ENCODE measurements at places on chromosomes 11 and 22. TPM values are rescaled to one million over a fixed set of nuclear protein-coding genes. Genes with fewer than 3 reads are reported as not detected.
A peak's percentile ranks its signal among the peaks of the same experiment; 100 is the strongest.

The CCDC89 gene
- 0.90 TPM for total RNA-seq

GRCh38 chr11:100584201-100584985 is 102.7 kb upstream of the ARHGAP42 start:
- no peak for DNase-seq

DNA sequence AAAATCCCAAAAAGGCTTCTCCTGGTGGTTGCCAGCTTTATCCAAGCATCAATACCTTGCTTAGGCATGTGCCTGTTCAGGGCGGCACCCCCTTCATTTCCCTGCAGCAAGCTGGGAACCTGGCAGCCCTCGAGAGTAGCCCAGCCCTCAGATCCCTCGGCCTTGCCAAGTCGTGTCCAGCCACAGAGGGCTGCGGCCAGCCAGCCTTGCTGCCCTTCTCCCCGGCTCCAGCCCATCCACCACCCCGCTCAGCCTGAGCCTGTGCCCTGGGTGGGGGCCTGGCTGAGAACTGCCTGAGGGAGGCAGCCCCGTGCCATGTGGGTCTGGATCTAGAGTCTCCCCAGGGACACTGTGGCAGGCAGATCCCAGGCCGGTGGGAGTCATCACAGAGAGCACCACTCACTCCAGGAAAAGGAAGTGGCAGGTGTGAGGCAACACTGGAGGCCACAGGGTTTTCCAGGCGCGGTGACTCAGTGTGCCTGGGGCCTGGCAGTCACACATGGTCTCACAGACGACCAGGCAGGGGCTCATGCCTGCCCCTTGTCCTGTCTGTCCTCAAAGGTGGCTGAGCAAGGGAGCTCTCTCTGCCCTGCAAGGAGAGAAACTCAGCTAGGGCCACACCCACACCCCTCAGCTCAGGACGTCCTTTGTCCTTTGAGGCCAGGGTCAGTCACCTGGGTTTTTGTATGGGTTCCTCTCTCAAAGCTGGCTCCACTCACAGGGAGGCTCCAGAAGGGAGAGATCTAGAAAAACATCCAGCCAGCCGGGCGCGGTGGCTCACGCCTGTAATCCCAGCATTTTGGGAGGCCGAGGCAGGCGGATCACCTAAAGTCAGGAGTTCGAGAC is 12.2 kb upstream of the CDC42BPG start:
- DNase-seq = peak; percentile 83

The IGF2 gene
- total RNA-seq = 40.4 TPM

The RNF169 gene
- 20.5 TPM for total RNA-seq

DNA sequence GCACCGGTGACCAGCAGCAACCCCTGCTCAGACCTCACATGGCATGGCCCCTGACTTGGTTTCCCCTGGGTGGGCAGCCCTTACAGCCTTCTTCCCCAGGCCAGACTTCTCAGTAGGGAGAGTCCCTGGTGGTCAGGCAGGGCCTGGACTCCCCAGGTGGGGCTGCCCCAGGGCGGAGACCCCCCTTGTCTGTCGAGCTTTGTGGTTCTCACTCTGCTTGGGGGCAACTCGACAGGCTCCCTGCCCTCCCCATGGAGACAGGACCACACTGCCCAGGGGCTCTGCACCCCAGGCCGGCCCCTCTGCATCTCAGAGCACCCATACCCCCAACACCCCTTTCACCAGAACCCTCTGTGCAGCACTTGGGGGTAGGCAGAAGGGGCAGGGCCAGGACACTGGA is 87.7 kb downstream of the MORC2 start:
- DNase-seq = no peak

DNA sequence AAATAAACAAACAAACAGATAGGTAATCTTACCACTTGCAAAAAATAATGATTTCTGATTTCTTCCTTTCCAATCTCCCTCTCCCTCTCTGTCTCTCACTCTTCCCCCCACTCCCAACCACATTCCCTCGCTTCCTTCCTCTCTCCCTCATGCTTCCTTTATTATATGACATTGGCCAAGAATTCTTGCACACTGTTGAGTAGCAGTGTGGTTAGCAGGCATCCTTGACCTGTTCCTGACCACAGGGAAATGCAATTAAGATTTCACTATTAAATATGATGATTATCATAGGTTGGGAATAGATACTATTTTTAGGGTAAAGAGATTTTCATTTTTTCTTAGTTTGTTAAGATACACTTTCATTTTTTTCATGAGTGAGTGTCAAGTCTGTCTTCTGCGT is 14.7 kb upstream of the PLAAT4 start:
- no peak for DNase-seq

The GGT1 gene
- total RNA-seq = 34.4 TPM

- DNase-seq = no peak
Measured at GRCh38 chr11:6431861-6432260, 8.9 kb downstream of the HPX start.

The PRG3 gene
- total RNA-seq = not detected

- peak; percentile 35 for DNase-seq
Measured at GRCh38 chr11:118263695-118264568, at the start of gene MPZL2. TSS of gene MPZL2 (minus strand) at chr11:118264297. CDS start at chr11:118264153, 144 bp downstream.

The TTC36 gene
- 0.74 TPM for total RNA-seq

The SYVN1 gene
- 53.1 TPM for total RNA-seq

DNA sequence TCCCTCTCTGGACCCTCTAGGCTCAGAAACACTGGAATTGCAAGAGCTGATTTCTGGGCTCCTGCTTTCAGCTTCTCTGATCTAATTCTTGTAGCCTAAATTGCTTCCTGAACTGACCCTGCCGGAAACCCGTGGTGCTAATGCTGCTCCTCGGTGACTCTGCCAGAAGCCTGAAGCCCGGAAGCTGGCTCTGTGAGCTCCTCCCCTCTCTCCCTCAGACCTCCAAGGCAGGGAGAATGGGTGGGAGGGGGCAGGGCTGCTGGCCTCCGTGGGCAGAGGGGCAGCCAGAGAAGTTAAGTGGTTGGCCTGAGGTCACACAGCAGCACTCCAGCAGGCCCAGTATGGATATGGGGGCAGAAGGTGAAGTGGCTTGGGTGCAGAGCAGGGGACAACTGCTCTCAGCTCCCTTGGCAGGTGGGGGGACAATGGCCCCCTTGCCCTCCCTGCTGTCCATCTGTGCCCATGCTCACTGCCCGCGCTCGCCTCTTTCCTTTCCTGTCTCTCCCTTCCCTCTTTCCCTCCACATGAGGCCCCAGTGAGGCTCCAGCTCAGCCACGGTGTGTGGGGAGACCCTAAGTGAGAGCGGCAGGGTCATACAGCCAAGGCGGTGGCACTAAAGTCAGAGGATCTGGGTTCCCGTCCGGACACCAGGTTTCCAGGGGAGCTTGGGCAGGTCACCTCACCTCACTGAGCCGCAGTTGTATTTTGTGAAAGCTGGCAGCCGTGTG is 16.2 kb downstream of the CAPN5 start:
- peak; percentile 49 for DNase-seq

- DNase-seq = no peak
Measured at GRCh38 chr11:108568195-108568858, 25.2 kb downstream of the EXPH5 start.

GRCh38 chr11:104761511-104761910 is 136.7 kb downstream of the CASP12 start:
- DNase-seq = no peak

DNA sequence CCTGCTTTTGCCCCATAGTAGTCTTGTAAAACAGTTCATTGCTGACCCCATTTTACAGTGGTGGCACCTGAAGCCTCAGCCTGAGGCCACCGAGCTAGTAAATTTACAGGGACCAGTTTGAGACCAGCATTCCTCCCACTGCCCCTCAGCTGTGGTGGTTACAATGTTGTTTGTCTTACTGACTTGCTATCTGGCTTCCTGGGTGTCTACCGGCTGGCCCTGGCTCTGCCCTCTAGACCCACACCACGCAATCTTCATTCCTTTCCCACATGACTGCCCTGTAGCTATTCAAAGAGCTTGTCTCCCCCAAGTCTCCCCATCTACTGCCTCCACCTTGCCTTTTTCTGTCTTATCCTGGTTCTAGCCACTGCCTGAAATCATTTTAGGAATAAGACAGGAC is 20.8 kb downstream of the PIK3IP1 start:
- no peak for DNase-seq

DNA sequence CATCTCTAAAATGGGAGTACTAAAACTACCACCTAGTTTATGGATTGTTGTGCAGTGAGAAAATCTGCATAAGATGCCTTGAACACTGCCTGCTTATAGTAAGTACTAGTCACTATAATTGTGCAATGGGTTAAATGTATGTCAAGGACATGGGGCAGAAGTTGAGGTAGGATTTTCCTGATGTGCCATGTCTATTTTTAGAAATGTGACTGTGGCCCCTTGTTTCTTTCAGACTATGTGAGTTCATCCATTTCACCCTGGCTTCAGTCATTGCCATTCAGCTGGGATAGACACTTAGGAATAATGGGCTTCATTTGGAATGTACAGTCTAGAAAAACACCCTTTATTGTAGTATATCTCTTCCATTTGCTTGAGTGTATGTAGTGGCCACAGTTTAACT is 51.4 kb downstream of the BDNF start:
- DNase-seq = no peak

GRCh38 chr11:60018058-60018457 is 1.1 kb downstream of the OOSP4B start:
- DNase-seq = no peak

The KCNJ1 gene
- not detected for total RNA-seq

DNA sequence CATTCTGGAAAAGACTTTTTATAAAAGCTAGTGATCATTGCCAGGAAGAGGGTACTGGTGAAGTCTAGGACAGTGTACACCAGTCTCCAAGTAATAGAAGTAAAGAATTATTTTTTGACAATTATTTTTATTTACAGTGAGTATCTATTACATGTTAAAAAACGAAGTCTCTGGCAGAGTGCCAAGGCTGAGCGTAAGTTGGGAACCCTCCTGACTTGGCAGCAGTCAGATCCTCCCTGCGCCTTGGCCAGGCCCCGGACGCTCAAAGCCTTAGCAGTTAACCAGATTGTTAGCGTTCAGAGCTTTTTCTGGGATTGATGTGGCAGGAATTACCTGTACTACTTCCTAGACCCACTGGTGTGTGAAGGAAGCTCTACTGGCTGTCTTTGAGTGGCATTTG is 38.1 kb upstream of the CTTN start:
- DNase-seq = no peak

GRCh38 chr11:81989093-81989492 is 744.6 kb downstream of the FAM181B start:
- no peak for DNase-seq

- no peak for DNase-seq
Measured at GRCh38 chr11:120335556-120335907, 681 bp upstream of the ARHGEF12 start.

DNA sequence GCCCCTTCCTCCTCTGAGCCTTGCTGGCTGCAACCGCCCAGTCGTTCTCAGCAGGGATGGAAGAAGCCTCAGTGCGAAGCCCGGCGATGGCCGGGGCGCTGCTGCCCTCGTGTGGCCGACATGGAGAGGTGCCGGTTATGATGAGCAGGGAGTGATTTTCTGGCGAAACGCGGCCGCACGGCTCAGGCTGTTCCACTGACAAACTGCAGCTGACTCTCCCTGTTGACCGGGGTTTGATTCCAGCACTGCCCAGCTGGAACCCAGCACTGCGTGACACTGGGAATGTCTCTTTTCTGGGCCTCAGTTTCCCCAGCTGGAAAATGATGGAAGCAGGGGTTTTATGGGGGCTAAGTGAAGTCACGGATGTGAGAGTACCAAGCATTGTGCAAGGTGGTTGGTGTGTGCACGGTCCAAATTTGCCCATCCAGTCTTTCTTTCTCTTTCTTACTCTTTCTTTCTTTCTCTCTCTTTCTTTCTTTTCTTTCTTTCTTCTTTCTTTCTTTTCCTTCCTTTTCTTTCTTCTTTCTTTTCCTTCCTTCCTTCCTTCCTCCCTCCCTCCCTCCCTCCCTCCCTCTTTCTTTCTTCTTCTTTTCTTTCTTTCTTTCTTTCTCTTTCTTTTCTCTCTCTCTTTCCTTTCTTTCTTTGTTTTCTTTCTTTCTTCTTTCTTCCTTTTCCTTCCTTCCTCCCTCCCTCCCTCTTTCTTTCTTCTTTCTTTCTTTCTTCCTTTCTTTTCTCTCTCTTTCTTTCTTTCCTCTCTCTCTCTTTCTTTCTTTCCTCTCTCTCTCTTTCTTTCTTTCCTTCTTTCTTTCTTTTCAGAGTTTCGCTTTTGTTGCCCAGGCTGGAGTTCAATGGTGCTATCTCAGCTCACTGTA is 25.8 kb upstream of the MPPED1 start:
- DNase-seq = peak; percentile 68

The C11orf16 gene
- not detected for total RNA-seq

DNA sequence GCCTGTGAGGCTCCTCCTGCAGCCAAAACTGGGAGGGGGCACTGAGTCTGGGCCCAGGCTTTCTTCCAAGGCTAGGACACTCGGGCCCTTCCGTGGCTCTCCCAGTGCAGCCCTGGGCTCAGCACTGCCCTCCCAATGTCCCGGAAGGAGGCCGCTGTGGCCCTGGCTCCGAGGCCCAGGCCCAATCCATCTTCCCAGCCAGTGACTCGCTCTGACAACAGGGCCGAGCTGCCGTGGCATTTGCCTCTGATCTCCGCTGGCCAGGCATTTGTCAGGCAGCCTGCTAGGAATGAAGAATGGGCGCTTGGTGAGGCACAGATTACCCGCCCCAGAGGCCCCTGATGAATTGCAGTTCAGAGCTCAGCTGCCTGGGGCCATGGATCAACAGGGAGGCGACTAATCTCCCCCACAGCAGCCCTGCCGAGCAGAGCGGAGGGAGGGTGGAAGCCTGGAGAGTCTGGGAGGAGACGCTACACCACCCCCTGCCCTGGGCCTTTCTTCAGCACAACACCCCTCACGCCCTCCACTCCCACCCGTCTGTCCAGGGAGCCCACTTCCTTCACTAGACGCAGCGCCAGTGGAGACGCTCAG is 8.3 kb downstream of the FXYD2 start:
- DNase-seq = no peak

DNA sequence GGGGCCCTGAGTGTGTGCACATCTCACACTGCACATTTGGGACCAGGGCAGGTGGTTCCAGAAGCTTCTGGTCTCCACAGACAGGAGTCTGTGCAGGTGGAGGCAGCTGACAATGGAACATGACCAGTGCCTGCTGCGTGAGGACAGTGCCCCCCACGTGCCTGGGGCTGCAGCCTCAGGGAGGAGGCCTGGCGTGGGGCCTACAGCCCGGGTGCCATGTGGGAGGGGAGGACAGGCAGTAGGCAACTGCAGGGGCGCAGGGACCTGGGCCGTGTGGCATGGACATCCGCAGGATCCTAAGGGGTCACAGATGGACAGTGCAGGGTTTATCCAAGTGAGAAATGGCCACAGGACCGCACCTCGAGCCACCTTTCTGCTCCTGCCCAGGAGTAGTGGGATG is 28.8 kb downstream of the TSPAN4 start:
- no peak for DNase-seq

GRCh38 chr11:65539744-65540289 is 14.9 kb downstream of the SCYL1 start:
- DNase-seq = no peak

The OR4A16 gene
- not detected for total RNA-seq

The NFAM1 gene
- total RNA-seq = 0.19 TPM

DNA sequence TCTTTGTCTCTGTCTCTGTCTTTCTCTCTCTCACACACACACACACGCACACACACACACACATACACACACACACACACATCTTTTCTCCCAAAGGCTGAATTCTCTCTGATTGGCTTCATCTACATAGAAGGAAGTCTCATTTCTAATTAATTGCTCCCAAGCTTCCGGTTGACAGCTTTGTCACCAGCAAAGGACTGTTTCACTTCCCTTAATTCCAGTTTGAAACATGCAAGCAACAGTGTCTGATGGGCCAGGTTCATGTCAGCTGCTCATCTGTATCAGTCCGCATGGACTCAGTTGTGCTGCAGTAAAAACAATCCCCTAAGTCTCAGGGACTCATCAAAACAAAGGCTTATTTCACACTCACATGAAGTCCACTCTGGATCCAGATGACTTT is 16.2 kb upstream of the PVALB start:
- DNase-seq = no peak

The TAF10 gene
- 108 TPM for total RNA-seq

- DNase-seq = no peak
Measured at GRCh38 chr22:22127100-22127499, 117.5 kb upstream of the VPREB1 start.
